ENCODE measurements at places on chromosomes 12 and 14. TPM values are rescaled to one million over a fixed set of nuclear protein-coding genes. Genes with fewer than 3 reads are reported as not detected.

Gene SERPINA3
- total RNA-seq: 284 TPM

Gene LRRC10
- 12.0 TPM for total RNA-seq

Gene RAN
- 467 TPM for total RNA-seq

Gene NELL2
- total RNA-seq: 1.7 TPM

Gene FOXG1
- total RNA-seq: not detected

Gene KCNMB4
- 2.3 TPM for total RNA-seq

Gene GUCY2C
- total RNA-seq: not detected

Gene ATL1
- 1.7 TPM for total RNA-seq

Gene PRPF40B
- 14.3 TPM for total RNA-seq

Gene TMTC1
- 49.5 TPM for total RNA-seq

Gene CSRP2
- 20.5 TPM for total RNA-seq

Gene MMP19
- 23.3 TPM for total RNA-seq

Gene FAM186B
- total RNA-seq: 0.29 TPM

DNA sequence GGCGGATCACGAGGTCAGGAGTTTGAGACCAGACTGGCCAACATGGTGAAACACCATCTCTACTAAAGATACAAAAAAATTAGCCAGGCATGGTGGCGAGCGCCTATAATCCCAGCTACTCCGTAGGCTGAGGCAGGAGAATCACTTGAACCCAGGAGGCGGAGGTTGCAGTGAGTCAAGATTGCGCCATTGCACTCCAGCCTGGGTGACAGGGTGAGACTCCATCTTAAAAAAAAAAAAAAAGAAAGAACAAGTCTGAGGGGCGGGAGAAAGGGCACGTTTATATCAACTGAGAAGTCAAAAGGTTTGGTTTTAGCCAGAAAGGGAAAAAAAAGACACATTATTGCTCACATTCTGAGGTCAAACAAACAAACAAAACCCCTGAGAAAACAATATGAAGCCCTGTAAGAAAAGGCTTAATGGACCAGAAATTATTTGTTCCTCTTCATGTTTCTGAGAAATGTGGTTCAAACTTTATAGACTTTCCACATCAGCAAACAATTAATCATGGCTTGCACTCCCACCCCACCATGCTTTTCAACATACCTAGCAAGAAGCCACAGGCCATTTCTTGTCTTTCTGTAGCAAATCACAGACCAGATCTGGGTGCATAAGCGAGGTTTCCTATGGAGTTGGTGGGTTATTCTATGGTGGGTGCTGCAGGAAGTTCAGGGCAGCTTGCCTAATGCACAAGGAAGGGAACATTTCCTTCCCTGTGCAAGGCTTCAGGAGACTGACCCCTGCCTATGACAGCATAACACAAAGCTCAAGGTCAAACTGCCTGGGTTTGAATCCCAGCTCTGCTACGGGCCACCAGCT, 80.1 kb downstream of the SSPN start:
- no peak for DNase-seq

DNA sequence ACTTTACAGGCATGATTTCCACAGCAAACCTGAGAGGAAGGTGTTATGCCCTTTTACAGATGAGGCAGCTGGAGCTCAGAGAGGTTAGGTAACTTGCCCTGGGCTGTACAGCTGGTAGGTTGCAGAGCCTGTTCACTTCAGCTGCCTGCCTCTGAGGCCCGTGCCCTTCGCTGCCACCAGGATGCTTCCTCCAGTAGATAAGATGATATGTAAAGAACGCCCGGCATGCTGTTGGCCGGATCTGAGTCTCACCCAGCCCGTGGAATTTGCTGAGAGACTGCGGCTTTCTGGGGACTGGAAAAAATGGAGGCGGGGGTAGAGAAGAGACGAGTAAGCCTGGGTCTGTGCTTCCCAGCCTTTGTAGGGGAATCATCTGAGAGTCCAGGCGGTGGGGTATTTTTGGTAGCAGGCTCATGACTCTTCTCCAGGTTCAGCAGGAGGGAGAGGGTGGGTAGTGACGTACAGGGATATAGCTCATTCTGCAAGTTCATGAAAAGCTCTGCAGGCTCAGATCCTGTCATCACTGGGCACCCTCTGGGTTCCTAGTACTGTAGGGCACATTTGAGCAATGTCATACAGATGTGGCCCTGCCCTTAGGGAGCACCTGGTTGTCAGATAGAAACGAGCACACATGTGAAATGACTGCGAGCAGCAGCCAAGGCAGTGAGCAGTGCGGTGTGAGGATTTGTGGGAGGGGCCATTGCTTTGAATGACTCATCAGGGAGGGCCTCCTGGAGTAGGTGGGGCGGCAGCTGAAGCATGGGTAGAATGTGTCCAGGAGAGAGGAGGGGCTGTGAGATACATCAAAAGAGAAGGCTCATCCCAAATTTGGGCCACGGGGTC, 159.4 kb downstream of the TSPAN9 start:
- DNase-seq: peak; percentile 64

DNA sequence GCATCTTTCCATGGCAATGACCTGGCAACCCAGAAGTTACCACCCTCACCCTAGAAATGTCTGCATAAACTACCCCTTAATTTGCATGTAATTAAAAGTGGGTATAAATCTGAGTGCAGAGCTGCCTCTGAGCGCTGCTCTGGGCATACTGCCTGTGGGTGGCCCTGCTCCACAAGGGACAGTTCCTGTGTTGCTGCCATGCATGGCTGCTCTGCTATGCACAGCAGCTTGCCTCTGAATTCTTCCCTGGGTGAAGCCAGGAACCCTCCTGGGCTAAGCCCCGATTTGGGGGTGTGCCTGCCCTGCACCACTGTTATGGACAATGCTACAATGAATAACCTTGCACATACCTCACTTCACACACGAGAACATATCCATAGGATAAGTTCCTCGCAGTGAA, 35.7 kb upstream of the GPR132 start:
- DNase-seq: no peak

DNA sequence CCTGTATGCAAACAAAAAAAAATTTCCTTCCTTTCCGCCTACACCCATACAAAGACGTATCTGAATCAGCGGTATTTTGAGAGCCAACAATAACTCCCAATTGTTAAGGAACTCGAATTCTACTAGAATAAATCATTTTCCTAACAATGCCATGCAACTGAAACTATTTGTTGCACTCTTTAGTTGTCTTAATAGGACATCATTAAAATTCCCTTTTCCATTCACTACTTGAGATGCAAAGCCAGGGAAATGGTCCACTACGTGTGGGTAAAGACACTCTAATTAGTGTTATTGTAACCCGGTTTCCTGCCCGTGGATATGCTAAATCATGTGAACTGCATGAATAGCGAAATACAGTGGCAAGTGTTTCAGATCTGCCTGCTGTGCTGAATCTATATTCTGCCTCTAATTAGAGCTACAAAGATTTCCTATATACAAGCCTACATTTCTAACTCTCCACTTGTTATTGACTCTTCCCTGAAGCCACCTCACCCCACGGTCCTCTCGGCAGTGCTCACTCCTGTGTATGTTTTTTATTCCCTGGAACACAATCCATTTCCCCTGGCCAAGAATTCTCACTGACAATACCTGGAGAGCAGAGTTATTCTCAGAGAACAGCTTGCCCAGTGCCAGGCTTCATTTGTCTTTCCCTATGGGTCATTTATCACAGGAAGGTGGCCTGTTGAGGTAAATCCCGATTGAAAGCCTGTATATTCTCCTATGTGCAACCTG, 168.3 kb downstream of the PAWR start:
- DNase-seq: no peak

GRCh38 chr12:14280921-14281320, 84.6 kb upstream of the ATF7IP start:
- DNase-seq: no peak

GRCh38 chr14:54362089-54362504, 34.7 kb upstream of the CDKN3 start:
- DNase-seq: no peak

- no peak for DNase-seq
Observed at GRCh38 chr12:109451400-109451799, 25.7 kb downstream of the KCTD10 start.

DNA sequence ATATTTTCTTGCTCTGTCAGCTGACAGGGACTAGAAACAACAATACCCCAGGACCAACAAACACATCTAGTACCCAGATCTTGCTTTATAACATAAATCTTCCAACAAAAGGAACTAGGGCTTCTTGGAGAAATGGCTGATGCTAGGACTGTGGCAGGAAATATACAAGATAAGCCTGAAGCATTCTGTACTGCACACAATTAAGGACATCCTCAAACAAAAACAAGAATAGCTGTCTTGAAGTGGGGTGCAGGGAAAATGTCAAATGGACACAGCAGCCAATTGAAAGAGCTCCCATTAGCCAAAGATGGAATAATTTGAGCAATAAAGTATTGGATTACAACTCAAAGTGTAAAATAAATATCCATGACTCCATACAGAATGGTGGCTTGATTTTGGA, 50.0 kb downstream of the LGMN start:
- no peak for DNase-seq

GRCh38 chr12:57009949-57010626, 3.7 kb upstream of the ZBTB39 start:
- DNase-seq: no peak

- peak; percentile 75 for DNase-seq
Observed at GRCh38 chr12:30822385-30823155, 67.8 kb upstream of the CAPRIN2 start.

GRCh38 chr12:100267603-100268281, 765 bp downstream of the SCYL2 start:
- peak; percentile 27 for DNase-seq

GRCh38 chr12:75571656-75572205, 60.3 kb upstream of the KRR1 start:
- DNase-seq: no peak

- DNase-seq: no peak
Observed at GRCh38 chr12:95977764-95978305, 18.3 kb downstream of the HAL start.

- DNase-seq: peak; percentile 90
Observed at GRCh38 chr12:4269279-4269991, 4.1 kb upstream of the CCND2 start.

GRCh38 chr12:5439371-5439771, 7.5 kb downstream of the NTF3 start:
- no peak for DNase-seq

- peak; percentile 57 for DNase-seq
Observed at GRCh38 chr14:105050551-105050897, 14.7 kb downstream of the GPR132 start.

GRCh38 chr12:107007411-107007810, 20.5 kb upstream of the MTERF2 start:
- no peak for DNase-seq

DNA sequence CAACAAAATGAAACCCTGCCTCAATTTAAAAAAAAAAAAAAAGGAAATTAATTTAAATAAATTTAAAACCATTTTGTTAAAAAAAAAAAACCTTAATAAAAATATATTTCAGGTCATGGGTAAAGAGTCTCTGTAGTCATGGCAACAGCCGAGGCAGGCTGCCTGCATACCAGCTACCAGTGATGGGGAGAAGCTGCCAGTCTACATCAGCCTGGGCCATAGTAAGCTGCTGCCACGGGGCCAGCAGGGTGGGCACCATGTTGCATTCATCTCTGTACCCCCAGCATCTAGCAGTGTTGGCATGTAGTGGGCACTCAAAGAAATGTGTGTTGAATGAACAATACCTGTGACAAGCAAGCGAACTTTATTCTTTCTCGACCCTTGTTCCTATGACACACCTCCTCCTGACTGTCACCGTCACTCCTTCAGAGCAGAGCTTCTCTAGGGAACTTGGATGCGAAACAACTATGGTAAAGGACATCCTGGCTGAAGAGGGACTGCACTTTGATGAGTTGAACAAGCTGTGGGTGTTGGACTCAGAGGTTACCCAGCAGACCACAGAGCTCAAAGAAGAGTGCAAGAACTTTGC, 7.3 kb upstream of the AP4S1 start:
- DNase-seq: no peak

GRCh38 chr12:106645465-106646330, 62.9 kb downstream of the RFX4 start:
- no peak for DNase-seq

DNA sequence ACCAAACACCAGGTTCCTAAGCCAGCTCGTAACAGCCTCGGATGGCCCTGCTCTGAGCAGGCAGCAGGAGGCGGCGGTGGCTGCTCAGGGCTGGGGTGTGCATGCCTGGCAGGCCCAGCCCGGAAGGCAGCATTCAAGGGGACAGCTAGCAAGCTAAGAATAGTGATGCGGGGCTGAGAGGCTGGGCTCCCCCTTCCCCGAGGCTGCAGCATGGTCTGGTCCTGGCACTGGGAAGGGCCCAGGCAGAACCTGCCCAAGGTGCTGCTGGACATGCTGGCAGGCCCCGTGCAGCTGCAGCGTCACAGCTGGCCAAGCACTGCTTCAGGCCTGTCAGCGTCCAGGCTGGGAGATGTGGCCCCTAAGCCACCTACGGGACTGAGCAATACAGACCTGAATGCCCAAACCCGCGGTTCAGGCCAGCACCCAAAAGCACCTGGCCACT, 26.4 kb upstream of the NUDT14 start:
- DNase-seq: no peak

DNA sequence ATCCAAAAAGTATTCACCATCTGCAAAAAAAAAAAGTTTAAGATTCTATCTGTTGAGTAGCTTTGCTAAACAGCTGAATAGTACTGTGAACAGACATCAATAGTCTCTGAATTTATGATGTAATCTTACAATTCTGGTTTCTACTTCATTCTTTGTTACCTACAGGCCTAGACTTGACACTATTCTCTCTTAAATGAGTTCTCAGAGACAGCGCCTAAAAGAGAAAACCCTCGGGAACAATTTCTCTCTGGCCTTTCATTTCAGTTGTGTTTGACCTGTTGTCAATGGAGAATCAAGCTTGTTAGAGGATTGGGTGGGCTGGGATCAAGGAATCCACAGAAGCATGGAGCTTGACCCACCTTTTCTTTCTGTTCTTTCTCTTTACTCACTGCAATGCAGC, 5.9 kb upstream of the TWF1 start:
- DNase-seq: no peak

- DNase-seq: no peak
Observed at GRCh38 chr12:50232771-50233209, 50.5 kb downstream of the LIMA1 start.

DNA sequence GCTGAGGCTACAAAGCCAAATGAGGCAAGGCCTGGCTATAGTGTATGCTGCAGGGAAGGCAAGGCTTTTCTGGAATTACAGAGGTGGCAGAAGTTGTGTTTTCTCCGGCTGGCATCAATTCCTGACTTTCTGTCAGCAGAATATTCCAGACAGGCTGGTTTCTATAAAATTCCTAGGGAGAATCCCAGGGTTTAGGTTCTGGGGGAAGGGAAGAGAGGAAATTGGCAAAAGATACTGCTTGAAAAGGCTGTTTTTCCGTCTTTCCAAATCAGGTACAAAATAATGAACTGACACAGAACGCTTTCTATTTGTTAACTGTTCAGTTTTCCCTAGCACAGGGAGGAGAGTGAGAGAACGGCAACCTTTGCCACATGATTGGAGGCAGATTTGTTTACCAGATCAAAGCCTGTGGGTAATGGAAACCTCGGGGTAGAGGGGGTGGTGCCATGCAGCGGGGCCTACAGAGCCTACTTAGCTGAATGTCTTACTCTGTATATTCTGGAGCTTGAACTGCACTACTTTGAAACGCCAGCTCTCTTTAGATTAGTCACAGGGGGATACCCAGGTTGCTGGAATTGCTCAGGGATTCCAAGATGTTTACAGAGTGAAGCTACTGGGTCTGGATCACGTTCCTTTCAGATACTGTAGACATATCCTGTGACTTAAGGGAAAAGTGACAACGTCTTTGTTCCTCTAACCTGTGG, 65.8 kb upstream of the DACT1 start:
- no peak for DNase-seq

All from left cardiac atrium (tissue), 4 donors.